Stimulated activated CD8-positive, alpha-beta memory T cell treated with anti-CD3 and anti-CD28 coated beads, Interleukin-15, amount 100 ng/mL, for 24 hours (primary cell): ENCODE measurements at places on chromosomes 2 and 18.

DNA sequence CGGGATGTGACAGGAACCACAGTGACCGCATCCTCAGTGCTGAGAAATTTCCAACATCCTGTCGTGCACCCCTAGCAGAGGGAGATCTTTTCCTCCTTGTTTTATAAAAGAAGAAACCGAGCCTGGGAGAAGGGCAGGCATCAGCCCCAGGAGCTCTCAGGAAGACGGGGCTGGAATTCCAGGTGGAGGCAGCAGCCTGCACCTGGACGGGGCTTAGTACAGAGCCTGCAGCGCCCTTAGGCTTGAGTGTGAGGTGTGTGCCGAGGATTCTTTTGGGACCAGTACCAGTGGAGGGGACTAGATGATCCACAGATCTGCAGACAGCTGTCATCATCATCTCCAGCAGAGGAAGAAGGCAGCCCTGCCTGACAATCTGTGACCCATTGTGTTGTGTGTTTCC lies 148.8 kb downstream of the GBX2 start:
- DNase-seq, result no peak

DNA sequence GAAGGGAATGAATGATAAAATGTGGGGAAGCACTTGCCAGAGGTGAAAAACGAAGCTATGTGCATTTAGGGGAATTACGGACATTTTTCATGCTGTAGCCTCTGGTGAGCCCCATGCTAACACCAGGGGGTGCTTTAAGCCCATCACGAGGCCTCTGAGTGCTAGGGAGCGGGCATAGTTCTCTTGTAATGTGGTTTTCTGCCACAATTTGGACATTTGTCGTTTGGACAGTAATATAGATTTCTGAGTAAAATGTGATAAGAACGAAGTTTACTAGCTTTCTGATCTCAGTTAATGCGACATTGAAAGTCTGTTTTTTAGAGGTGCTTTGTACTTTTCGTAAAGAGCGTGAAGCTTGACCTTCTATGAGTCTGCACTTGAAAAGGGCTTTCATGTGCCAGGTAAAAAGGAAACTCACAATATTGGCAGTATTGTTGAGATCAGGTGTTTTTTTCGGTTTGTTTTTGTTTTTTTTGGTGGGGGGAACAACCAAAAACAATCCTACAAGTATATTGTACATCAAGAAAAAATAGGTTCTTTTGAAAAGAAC lies 50.6 kb downstream of the TRAF3IP1 start:
- no peak for DNase-seq

DNA sequence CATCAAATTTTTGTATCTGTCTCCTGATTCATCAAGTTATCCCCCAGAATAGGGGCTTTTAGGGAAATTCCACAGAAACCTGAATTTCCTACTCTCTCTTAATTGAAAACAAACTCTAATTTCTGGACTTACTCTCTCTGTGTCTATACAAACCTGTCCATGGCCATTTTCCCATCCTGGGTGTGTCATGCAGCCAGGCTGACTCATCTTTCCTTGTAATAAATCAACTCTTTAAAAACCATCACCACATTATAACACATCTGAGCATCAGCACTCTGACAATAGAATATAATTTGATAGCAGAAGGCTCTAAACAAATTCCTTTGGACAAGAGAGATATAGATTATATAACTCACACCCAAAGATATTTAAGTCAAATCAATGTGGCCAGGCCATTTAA lies 610.2 kb downstream of the DCC start:
- no peak for DNase-seq

GRCh38 chr2:70561893-70562292 lies 8.3 kb upstream of the TGFA start:
- DNase-seq, result no peak

DNA sequence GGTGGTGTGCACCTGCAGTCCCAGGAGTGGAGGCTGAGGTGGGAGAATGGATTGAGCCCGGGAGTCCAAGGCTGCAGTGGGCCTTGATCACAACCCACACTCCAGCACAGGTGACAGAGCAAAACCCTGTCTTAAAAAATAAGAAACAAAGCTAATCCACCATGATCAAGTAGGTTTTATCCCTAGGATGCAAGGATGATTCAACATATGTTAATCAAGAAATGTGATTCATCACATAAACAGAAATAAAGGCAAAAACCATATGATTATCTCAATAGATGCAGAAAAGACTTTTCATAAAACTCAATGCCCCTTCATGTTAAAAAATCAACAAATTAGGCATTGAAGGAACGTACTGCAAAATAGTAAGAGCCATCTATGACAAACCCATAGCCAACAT lies 58.1 kb downstream of the CCBE1 start:
- DNase-seq, result no peak

DNA sequence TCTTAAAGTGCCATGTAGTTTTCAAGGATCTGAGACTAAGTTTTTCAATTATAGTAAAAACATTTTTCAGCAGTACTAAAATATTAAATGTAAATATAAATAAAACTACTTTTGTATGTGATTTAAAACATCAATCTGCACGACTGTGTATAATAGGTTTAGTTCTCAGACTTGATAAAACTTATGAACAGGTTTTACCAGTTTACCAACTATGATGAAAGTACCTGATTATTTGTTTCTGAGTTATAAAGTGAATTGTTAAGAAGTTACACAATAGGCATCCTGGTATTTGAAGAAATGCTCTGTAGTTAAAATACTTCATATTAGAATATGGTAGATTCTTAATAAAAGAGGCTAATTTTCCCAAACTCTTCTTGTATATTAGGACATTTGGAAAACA lies 14.8 kb downstream of the RELCH start:
- DNase-seq, result no peak

DNA sequence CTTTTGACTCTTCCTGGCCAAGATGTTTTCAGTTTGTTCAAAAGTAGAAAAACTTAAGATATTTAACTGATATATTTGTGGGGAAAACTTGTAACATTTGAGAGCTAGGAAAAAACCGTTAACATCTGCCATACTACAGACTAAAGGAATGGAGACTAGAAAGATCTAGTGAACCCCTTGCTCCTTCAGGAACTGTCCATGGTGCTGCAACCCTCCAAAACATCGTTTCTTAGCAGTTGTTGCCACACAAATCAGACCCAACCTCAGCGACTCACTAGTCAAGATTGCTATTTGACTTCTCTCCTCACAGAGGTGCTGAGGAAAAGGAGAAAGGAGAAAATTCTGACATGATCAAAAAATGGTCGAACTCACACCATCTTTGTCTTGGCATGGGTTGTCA lies 393.8 kb upstream of the LYPD1 start:
- DNase-seq, result no peak

DNA sequence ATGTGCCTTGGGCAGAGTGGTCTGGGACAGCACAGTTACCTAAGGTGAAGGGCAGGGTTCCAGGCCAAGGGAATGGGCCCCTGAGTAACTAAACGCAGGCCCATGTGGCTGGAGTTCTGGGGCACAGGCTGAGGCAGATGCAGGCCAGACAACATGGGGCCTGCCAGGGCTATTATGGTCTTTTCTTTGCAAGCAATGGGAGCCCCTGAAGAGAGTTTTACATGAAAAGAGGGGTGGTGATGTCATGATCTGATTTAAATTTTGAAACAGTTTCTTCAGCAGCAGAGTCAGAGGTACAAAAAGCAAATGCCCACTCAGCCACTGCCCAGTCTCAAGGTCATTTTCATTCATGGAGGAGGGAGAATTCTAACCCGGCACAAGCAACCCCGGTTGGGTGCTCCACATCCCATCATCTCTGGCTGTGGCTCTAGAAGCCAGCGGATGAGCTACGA lies 5.6 kb downstream of the CHST10 start:
- no peak for DNase-seq

DNA sequence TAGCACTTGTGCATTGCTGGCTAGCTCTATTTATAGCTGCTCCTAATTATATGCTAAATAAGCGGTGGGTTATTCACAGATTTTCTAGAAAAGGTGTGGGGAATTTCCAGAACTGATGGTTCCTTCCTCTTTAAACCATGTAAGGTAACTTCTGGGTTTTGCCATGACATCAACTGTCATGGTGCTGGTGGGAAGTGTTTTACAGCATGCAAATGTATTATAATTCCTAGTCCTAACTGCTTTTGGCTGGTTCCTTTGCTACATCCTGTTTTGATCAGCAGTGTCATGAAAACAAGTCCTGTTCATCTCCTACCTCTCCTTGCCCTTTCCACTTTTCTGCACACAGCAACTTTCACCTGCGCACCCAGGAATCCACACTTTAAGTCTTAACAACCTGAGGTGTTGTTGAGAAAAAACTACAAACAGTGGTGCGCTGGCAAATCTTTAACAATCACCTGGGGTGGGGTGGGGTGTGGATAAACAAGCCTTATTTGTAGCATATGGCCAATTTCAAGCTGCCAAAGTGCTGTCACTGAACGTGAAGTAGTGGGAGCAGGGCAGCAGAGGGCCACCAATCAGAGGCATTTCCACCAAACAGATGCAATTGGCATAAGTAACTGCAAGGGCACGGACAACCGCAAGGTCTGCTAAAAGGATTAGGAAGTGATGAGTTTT lies 33.4 kb upstream of the SKOR2 start:
- no peak for DNase-seq

DNA sequence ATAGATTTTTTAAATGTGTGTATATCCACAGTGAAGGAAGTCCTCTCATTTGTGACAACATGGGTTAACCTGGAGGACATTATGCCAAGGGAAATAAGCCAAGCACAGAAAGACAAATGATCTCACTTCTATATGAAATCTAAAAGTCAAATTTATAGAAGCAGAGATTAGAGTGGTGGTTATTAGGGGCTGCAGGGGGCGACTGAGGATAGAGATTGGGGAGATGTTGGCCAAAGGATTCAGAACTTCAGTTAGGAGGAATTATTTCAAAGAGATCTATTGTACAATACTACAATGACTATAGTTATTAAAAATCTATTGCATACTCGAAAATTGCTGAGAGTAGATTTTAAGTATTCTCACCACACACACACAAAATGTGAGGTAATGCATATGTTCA lies 252.4 kb upstream of the SLC39A10 start:
- no peak for DNase-seq

- DNase-seq, result no peak
Observed at GRCh38 chr18:75546964-75547363, 119.5 kb upstream of the SMIM21 start.

- DNase-seq, result no peak
Observed at GRCh38 chr18:49075681-49076080, 124.9 kb upstream of the SMAD7 start.

DNA sequence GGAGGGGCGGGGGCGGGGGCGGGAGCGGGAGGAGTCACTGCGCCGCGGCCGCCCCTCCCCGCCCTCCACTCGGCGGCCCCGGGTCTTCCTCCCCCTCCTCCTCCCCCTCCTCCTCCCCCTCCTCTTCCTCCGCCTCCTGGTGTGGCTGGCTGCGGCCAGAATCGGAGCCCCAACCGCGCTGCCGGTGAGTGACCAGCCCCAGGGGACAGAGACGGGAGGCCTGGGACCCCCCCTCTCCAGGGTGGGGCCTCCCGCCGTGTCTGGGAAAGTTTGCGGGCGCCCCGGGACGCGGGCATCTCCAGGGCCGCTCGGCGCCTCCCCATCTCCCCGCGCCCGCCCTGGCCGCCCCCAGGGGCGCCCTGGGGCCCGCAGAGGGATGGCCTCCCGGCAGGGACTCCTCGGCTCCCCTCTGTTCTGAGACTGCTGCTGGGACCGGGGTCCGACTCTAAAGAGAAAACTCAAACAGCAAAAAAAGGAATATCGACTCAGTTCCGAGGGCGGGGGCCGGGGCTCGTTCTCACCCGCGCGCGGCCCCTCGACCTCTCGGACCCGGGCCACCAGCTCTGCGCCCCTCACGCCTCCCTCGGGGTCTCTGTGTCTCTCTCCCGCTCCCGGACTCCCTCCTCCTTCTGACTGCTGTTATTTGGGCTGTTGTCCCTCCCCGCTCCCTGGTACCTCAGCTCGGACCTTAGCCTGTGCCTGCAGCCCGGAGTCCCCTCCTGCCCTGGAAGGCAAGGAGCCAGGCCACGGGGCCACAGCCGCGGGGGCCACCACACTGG lies at the start of gene STON1:
STON1 (plus strand) TSS at position 122 of the 779 bp plus-strand sequence. CDS start 50,480 bp downstream, outside the sequence.
- no peak for DNase-seq
